Fibroblast of skin of left biceps (primary cell): ENCODE measurements at places on chromosomes 3 and 15.

DNA sequence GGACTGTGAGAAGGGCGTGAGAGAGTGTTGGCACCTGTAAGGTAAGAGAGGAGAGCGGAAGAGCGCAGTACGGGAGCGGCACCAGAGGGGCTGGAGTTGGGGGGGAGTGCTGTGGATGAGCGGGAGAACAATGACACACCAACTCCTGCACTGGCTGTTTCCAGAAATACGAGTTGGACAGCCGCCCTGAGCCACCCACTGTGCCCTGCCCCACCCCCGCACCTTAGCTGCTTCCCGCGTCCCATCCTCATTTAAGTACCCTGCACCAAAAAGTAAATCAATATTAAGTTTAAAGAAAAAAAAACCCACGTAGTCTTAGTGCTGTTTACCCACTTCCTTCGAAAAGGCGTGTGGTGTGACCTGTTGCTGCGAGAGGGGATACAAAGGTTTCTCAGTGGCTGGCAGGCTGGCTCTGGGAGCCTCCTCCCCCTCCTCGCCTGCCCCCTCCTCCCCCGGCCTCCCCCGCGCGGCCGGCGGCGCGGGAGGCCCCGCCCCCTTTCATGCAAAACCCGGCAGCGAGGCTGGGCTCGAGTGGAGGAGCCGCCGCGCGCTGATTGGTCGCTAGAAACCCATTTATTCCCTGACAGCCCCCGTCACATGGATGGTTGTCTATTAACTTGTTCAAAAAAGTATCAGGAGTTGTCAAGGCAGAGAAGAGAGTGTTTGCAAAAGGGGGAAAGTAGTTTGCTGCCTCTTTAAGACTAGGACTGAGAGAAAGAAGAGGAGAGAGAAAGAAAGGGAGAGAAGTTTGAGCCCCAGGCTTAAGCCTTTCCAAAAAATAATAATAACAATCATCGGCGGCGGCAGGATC lies at the start of gene SOX2:
Gene SOX2, plus strand, starts transcription at position 601 of the 811 bp plus-strand sequence. CDS start 436 bp downstream, outside the sequence.
- DNase-seq: no peak

GRCh38 chr3:72494130-72494529 lies 354.1 kb downstream of the SHQ1 start:
- DNase-seq: no peak

DNA sequence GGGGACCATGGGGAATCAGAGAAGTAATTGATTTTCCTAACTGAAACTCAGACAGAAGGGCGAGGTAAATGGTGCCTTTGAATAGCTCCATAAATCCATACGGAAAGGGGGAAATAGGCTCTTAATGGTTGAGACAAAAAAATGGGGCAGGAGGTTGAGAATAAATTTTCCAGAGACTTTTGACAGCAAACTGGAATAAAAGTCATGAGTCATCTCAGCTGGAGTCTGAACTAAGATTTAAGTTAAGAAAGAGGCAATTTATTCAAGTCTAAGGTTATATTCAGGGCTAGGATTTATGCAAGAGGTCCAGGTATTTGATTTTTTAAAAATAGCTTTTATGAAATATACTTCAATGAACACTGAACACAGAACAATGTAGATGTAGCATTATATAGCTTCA lies 238.7 kb upstream of the RORA start:
- no peak for DNase-seq

GRCh38 chr15:50350621-50351020 lies 4.4 kb downstream of the GABPB1 start:
- DNase-seq: no peak

- DNase-seq: no peak
Measured at GRCh38 chr3:66656609-66657008, 155.8 kb upstream of the LRIG1 start.

DNA sequence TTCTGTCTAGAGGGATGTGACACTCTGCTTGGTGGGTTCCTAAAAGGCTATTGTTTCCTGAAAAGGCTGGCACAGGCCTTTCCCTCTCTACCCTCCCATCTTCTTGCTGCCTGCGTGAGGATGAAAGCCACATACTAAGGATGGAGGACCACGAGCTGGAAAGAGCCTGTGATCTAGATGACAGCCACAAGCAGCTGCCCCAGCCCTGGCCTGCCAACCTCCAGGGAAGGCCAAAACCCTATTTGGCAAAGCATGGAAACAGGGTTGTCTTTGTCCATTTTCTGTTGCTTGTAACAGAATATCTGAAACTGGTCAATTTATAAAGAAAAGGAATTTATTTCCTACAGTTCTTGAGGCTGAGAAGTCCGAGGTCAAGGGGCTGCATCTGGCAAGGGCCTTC lies 144.5 kb downstream of the FBLN2 start:
- DNase-seq: no peak

- no peak for DNase-seq
Measured at GRCh38 chr3:150523538-150523937, 22.8 kb downstream of the SERP1 start.

- DNase-seq: no peak
Measured at GRCh38 chr3:156750874-156751245, 75.3 kb upstream of the LEKR1 start.

- no peak for DNase-seq
Measured at GRCh38 chr3:52820736-52821135, 9.7 kb downstream of the ITIH4 start.

DNA sequence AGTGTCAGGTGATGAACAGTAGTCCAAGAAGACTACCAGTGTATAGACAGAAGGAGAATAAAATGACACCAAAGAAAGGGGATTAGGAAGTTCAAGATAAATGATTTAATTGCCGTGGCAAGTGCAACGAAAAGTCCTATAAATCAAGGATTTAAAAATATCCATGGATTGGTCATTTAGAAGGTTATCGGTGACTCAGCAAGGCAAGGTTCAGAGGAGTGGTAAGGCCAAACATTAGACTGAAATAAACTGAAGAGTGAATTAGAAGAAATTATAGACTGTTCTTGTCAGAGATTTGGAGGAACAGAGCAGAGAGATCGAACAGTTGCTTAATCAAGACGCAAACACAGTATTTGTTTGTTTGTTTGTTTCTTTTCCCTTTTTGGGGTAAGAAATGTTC lies 211.9 kb upstream of the KCNMB2 start:
- DNase-seq: no peak

DNA sequence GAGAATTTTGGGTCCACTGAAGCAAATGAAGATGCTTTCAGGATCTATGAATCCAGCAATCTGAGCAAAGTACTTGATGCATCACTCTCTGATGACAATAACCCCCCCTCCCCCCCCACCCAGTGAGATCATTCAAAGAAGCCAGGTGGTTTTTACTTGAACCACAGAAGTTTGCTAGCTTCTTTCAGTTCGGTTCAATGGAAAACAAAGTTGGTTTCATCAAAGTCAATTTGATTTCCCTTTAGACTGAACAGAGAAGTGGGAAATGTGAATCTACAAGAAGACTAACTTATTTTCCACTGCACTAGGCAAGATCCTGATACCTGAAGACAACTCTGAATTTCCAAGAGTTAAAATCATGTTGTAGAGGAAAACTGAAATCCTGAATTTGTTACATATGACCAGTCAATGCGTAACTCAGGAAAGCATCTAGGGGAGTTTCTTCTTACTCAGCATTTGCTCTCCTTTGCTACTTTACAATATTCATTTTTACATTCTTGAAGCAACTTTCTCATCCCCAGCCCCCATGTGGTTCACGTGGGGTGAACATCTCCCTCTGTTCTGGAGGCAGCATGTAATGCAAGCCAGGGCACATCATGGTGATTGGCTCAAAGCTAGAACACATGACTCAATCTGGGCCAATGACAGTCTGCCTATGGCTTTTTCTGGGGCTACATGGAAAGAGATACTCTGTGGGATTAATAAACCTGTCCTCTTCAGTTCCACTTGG lies 572.6 kb downstream of the FOXP1 start:
- no peak for DNase-seq

GRCh38 chr3:14598143-14598569 lies 53.4 kb upstream of the CCDC174 start:
- DNase-seq: no peak
